ENCODE measurements at places on chromosomes 12 and 14.

- DNase-seq: no peak
These were observed 780.2 kb upstream of the TBX3 start for GRCh38 chr12:115464111-115464581.

DNA sequence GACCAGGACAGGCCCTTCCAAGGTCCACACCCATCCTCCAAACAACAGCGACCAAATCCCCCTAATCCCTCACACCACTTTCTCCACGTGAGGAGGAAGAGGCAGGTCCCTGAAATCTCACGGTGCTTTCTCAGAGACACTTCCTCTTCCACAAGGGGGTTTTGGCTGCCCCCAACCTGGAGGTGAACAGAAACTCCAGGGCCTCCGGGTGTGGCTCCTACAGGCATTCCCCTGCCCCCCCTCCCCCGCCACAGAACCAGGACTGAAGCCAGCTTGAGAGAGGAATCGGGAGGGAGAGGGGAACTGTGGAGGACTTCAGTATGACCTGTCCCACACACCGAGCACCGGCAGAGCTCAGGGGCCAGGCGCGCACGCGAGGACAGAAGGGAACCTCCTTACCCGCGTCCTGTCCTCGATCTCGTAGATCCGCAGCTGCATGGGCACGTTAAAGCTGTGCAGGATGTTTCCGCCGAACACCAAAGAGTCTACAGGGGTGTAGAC is 60.2 kb downstream of the KDM2B start:
- no peak for DNase-seq

DNA sequence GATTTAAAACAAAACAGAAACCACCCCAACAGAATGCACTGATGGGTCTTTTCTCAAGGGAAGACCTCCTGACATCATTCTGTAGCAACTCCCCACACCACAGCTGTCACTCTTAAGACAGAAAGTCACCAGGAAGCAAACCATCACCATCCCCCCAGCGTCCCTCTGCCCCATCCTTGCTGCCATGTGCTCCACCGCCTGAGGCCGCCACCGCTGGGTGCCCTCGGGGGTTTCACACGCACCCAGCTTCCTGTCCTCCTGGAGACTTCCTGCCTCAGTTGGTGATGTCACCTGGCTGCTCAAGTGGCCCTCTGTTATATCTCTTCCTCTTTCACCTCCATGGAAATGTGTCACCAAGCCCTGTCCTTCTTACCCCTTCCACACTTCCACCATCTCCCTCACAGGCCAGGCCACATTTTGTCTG is 71.4 kb upstream of the GPR68 start:
- no peak for DNase-seq

DNA sequence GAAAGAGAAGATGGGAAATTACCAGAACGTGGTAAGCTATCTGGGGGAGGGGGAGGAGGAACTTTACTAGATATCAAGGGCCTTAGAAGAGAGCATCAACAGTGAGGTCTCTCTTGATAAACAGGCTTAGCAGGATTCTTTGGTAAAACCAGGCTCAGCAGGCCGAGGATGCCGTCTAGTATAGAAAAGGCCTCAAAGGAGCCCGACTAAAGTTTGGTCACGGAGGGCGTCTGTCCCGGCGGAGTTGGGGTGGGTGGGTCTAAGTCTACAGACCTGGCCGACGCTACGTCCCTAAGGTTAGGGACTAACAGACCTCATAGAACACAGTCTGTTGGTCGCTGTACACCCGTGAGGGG is 538 bp upstream of the TIGAR start:
- no peak for DNase-seq

GRCh38 chr14:104602315-104602932 is 2.1 kb downstream of the TMEM179 start:
- DNase-seq: no peak

DNA sequence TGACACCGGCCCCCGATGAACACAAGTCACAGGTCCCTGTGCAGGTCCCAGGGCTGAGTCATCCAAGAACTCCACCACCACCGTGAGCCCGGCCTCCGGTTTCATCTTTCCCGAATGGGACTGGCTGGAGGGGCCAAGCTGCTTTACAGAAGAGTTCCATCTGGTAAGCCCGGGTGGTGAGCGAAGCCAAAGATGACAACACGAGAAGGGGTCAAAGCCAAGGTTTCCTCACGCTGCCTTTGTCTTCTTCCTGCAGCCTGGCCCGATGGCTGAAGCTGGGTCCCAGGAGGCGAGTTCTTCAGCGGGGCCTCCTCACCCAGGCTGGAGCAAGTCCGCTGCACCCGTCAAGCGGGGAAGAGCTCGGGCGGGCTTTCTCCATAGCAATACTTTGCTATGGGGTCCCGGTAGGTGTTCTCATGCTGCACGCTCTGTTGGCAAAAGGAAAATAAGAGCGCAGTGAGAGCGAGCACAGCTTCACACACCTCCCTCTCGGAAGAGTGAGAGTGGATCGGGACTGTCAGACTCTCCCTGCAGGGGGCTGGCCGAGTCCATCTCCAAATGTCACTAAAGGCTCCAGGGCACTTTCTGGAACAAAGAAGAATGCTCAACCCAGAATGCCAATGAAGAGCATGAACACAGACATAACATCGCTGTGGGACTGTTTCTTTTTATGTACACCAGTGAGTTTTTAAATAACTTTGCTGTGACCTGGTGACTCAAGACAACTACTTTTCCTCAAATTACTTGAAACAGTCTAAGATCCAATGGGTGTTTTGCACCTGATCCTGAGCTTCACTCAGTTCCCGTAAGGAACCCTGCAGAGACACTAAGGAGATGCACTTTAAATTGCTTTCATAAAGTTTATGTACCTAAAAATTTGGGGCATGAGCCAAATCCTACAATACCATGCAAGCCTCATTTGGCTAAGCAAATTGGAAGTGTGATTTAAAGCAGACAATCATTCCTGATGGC is 20.1 kb downstream of the SPRING1 start:
- peak; percentile 33 for DNase-seq

- DNase-seq: peak; percentile 60
These were observed 109.2 kb upstream of the EGLN3 start for GRCh38 chr14:34059925-34060650.

- DNase-seq: no peak
These were observed 1.2 kb upstream of the KMT5A start for GRCh38 chr12:123382684-123383083.

- DNase-seq: no peak
These were observed 81.9 kb upstream of the ZFP36L1 start for GRCh38 chr14:68874746-68875155.

GRCh38 chr14:104690861-104691455 is 1.5 kb downstream of the INF2 start:
- no peak for DNase-seq

GRCh38 chr14:58836303-58836974 is 198.7 kb downstream of the DACT1 start:
- no peak for DNase-seq

- DNase-seq: no peak
These were observed 66.8 kb downstream of the VWF start for GRCh38 chr12:6057700-6058099.

DNA sequence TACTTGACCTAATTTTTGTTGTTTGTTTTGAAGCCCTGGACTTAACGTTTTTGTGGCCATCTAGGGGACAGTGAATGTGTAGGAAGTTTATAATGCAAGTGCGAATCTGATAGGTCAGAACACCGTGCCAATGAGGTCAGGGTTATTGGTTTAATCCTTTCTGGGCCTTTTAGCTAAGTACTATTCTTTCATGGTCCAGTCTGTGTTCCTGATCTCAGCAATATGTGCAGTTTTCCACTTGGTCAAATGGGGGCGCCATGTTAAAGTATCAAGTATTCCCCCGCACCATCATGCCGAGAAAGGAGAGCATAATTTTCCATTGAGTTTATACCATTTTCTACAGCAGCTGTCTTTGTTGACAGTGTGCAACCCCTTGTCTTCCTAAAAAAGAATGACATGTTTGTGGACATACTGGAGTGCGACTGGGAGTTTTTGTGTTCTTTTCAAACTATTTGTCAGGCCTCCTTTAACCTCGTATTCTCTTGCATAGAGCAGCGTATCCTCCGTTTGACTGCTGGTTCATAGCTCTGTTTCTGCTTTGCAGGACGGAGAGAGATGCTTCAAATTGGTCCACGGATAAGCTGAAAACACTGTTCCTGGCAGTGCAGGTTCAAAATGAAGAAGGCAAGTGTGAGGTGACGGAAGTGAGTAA is 1.3 kb downstream of the AHSA1 start:
- DNase-seq: peak; percentile 32

DNA sequence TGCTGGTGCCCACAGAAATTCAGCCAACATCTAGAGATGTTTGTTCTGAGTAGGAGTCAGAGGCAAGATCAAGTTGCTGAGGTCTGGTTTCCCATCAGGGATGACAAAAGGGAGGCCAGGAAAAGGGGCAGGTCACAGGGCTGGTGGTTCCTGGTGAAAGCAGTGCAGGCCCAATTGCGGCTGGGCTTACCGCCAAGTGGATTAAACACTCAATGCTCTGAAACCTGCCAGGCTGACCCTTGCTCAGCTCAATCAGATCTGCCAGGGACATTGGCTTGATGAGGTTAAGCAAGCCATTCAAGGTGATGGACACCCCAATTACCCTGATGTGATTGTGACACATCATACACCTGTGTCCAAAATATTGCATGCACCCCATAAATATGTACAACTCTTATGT is 5.5 kb upstream of the OAS1 start:
- no peak for DNase-seq

DNA sequence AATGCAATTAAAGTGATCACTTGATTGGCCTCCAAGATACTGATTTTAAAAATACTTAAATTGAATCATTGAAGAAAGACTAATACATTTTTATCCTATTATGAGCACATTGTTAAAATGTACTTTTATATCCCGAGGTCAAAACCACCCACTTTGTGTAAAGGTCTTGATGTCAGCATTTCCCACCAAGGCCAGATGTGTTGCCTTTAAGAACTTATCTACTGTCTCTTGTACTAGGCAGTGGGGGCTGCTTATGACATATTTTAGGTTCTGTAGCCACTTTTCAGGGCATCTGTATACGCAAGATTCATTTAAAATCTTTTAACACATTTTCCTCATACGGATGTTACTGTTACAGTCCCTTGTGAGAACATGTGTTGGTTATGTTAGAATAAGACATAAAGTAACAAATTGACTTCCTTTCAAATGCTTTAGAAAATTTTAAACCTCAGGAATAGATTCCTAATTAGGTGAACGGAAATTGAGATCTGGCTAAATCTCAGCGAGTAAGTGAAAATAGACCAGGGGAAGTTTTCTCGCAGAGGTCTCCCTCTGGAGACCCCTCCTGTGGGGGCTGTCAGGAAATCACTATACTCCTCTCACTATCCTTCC is 456.2 kb downstream of the ADAMTS20 start:
- DNase-seq: no peak

GRCh38 chr14:68320495-68320894 is 472.4 kb downstream of the ZFP36L1 start:
- no peak for DNase-seq

- DNase-seq: no peak
These were observed 110.7 kb downstream of the KIF26A start for GRCh38 chr14:104249089-104249488.

GRCh38 chr14:92945959-92946846 is 23.3 kb downstream of the CHGA start:
- DNase-seq: no peak

DNA sequence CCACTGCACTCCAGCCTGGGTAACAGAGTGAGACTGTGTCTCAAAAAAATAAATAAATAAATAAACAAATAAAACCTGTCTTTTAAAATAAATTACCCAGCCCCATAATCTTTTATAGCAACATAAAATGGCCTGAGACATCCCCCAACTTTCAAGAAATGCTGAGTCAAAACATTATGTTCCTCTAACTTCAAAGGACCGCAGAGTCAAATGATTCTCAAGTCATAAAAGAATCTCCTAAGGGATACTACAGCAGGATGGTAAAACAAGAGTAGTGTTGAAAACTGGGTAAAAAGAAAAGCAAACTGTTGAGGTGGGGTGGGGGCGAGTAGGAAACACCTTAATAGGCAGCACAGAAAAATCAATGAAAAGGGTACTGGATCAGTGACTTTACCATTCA is 9.5 kb downstream of the BLTP3B start:
- no peak for DNase-seq

DNA sequence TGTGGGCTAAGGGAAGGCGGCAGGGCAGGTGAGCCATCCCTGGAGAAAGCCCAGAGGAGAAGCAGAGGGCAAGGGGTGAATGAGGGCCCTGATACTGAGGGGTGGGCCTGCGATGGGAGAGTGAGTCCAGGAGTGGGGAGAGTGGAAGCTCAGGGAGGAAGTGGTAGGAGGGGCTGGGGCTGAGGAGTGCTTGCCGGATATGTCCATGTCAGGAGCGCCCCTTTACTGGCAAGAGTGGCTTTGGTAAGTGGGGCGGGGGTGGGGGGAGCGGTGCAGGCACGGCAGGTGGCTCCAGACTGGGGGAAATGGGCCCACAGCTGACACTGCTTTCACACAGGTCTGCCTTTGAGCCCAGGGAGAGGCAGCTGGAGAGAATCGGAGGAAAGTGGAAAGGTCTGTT is 86.4 kb upstream of the GPR68 start:
- DNase-seq: no peak

GRCh38 chr14:34835312-34835711 is 39.8 kb downstream of the BAZ1A start:
- no peak for DNase-seq

GRCh38 chr14:20436363-20436755 is 393 bp upstream of the KLHL33 start:
- DNase-seq: no peak

GRCh38 chr12:78703820-78704525 is 160.6 kb upstream of the SYT1 start:
- DNase-seq: no peak
